ENCODE measurements at places on chromosomes 1 and 21.

GRCh38 chr21:30962013-30962412 is 76.3 kb downstream of the KRTAP19-8 start:
- DNase-seq: no peak

DNA sequence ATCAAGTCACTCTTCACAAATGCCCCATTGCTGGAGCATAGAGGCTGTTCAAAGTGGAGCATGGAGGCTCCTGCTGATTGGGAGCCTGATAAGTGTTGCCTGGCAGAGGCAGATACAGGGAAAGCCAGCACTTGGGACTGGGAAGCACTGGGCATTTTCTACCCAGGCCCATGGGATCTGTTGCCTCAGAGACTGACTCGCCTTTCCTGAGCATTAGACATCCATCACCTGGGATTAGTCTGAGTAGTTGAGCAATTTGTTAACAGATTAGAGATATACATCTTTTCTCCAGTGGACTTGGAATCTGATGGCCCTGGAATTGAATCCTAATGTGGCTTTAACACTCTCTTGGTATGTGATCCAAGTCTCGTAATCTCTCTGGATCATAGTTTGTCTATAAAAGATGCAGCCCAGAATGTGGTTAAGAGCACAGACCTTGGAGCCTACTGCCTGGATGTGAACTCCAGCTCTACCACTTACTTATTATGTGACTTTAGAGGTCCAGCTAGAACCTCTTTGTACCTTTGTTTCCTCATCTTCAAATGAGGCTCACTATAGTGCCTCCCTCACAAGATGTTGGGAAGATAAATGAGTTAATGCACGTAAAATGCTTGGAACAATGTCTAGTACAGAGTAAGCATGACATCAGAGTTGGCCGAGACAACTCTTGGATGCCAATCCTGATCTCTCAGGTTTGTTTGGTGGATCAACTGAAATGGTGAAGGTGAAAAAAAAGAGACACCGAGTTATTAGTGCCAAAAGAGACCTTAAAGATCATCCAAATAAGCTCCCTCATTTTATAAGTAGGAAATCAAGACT is 38.3 kb upstream of the NRDC start:
- no peak for DNase-seq

DNA sequence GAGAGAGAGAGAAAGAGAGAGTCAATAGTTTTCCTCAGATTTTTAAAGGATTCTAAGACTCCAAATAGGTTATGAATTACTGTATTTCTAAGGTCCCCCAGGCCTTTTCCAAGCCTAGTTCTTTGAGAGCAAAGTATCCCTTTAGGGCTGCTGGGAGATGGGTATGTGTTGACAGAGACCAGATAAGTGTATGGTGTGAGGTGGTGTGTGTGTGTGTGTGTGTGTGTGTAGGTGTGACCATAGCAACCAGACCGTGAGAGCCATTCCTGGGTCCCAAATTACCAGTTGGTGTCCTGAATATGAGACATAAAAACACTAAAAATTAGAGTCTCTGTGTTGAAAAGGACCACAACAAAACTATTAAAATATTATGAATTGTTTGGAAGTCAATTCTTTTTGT is 41.7 kb upstream of the DNAJC6 start:
- no peak for DNase-seq

DNA sequence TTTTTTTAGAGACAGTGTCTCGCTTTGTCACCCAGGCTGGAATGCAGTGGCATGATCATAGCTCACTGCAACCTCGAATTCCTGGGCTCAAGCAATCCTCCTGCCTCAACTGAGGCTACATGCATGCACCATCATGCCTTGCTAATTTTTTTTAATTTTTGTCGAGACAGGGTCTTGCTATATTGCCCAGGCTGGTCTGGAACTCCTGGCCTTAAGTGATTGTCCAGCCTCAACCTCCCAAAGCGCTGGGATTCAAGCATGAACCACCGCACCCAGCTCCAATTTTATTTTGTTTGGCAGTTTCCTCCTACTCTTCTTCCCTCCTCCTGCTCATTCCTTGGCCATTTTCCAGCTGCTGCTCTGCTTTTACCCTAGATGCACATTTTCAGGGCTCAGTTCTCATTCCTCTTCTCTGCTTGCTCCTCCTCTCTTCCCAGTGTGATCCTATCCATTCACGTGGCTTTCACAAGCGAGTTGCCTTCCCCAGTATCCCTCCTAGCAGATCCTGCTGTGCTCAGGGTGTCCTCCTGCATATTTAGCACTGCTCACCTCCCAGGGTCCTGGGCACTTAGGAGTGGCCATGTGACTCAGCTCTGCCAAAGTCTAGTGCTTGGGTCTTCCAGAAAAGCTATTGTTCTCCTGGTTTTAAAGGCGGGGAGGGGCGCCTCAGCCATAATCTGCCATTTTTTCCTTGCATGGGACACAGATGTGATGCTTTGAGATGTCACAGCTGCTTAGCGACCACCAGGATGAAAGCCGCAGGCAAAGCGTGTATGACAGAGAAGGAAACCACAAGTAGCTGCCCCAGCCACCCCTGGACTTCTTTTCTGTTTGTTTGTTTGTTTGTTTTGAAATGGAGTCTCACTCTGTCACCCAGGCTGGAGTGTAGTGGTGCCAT is 33.7 kb downstream of the PSEN2 start:
- DNase-seq: no peak

DNA sequence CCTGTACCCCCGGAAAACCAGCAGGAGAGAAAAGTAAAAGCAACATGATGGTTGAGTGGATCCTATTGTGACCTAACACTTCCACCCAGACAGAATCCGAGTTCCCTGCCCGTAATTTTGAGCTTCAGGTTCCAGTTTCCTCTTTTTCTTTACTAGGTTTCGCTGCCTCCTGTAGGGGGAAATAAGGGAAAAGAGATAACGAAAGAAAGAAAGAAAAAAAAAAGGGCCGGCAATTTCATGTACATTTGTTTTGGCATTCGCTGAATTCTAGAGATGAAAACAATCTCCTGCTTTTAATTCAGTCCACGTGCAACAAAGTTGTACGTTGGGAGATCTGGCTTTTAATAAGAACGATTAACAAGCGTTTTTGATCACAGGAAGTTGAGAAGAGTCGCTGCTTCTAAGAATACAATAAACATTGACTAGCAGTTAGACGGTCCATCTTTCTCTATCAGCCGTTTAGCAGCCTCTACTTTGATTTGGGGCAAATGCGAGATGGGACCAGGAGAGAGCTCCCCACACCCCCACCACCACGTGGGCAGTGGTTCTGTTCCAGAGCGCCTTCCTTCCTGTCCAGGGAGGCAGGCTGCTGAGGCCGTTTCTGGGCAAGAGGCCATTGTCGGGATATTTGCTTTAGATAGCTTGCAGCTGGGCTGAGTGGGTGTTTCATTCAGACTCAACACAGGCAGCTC is 155.9 kb upstream of the RUNX1 start:
- no peak for DNase-seq

GRCh38 chr1:232628335-232629249 is 1.3 kb downstream of the SIPA1L2 start:
- DNase-seq: no peak

DNA sequence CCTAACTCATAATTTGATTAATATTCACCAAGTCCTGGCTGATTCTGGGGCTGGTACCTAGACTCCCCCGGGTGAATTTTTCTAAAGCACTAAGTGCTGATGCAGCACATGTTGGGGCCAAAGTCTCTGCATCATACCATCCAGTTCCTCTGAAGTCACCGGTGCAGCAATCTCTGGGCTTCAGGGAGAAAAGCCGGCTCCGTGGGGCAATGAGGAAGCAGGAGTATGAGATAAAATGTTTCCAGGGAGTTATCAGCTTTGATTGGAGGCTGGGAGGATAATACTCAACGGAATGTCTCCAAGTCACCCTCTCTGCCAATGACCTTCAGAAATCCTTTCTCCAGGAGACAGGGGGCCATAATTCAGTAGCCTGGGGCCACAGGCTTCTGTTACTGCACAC is 1.2 kb downstream of the FCAMR start:
- no peak for DNase-seq

Data from liver (tissue), 10 donors.